ENCODE measurements at places on chromosomes 1 and 21.

GRCh38 chr1:117656202-117656641 lies 50.4 kb downstream of the TENT5C start:
- no peak for DNase-seq

- DNase-seq = no peak
Observed at GRCh38 chr1:229870381-229870780, 196.7 kb upstream of the GALNT2 start.

DNA sequence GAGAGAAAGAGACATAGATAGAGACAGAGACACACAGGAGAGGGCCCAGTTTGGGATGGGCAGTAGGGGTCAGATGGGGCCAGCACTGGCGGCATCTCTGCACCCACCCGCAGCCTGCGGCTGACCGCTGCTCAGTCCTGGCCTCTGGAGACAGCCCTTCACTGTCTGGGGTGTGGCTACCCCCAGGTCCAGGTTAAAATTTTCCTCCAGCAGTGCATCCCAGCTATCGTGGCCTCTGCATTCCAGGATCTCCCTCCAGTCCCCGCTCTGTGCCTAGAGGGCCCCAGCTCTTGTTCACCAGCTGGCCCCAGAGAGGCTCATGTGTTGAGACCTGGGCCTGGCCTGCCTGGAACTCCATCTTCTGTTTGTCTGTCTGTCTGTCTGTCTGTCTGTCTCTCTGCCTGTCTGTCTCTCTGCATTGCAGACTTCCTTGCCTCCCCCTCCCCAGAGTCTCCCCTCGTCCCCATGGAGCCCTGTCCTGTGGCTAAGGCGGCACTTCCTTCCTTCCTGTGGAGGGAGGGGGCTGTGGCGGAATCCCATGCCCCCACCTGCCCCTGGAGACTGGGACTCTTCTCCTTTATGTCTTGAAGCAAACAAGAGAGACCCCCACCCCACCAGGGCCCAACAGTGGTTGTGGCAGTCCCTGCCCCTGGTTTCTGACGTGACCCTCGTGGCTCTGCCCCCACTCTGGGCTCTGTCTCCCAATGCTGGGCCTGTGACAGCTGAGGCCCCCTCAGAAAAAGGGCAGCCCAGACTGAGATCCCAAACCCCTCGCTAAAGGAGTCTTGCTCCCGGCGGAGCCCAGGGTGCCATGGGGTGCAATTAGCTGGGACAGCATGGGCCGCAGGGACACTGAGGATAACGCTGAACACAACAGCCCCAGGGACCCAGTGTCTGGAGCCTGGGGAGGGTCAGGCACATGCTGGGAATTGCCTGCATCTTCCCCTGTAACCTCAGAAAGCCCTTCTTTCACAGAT lies 241.8 kb downstream of the NPHP4 start:
- DNase-seq = no peak

- DNase-seq = no peak
Observed at GRCh38 chr1:24324903-24325302, 5.7 kb downstream of the GRHL3 start.

- no peak for DNase-seq
Observed at GRCh38 chr1:17507915-17508314, 31.6 kb upstream of the ARHGEF10L start.

DNA sequence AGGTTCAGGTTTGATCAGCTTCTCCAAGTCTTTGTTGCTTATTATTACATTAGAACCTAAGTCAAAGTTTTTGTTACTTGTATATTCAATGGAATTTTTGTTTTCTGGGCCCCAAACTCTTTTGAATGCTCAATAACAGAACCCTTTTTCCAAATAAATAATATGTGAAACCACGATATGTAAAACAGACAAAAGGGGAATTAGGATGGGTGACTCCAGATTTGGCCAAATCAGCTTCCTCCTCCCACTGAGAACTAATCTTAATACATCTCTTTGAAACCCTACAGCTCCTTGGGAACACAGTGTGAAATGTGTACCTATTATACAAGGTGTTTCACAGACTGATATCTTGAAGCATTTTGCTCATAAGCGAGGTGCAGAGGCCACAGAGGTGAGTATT lies 67.0 kb upstream of the TNFSF18 start:
- no peak for DNase-seq

- no peak for DNase-seq
Observed at GRCh38 chr21:33984021-33984481, 68.4 kb upstream of the ATP5PO start.

DNA sequence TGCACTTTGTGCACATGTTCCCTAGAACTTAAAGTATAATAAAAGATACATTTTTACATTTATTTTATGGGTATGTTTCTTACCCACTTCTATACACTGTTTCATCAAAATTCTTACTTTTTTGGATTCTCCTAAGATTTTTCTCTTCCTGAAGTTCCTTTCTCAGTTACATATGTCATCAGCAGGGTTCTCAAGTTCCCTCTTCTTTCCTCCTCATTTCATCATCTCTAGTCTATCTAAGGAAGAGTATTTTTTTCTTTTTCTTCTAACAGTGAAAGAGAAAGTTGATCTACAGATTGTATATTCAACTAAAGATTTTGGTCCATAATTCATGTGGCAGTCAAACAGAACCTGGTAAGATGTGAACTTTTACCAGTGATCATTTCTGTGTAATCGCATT lies 41.2 kb upstream of the CYYR1 start:
- no peak for DNase-seq

- no peak for DNase-seq
Observed at GRCh38 chr1:162388083-162388594, 6.6 kb downstream of the C1orf226 start.

GRCh38 chr1:82759035-82759434 lies 958.3 kb downstream of the ADGRL2 start:
- no peak for DNase-seq

GRCh38 chr1:903721-904271 lies 19.9 kb upstream of the SAMD11 start:
- no peak for DNase-seq

- no peak for DNase-seq
Observed at GRCh38 chr1:17245816-17246325, 3.0 kb upstream of the PADI3 start.

DNA sequence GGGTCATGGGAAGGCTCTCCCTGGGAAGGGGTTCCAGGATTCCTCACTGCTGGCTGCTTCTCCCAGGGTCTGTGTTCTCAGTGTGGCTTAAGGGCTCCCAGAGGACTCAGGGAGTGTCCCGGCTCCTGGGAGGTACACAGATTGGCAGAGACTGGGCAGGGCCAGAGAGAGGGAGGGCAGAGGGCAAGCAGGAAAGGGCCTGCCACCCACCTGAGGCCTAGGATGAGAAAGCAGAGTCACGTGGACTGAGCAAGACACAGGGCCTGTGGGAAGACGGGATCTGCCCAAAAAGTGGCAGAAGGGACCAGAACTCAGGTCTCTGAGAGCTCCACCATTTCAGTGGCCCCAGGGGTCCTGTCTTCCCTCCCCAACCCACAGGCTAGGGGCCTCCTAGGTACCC lies 871 bp downstream of the SLFNL1 start:
- no peak for DNase-seq

- DNase-seq = no peak
Observed at GRCh38 chr1:162169031-162169790, 99.7 kb downstream of the NOS1AP start.

- DNase-seq = no peak
Observed at GRCh38 chr1:114104949-114105348, 48.7 kb downstream of the SYT6 start.
